GM12865 (cell line): ENCODE measurements at places on chromosomes 7 and 10.

GRCh38 chr7:44377134-44377463 lies 51.7 kb upstream of the CAMK2B start:
- DNase-seq: no peak

GRCh38 chr7:50614721-50615518 lies 49.7 kb upstream of the DDC start:
- DNase-seq: peak; percentile 21

DNA sequence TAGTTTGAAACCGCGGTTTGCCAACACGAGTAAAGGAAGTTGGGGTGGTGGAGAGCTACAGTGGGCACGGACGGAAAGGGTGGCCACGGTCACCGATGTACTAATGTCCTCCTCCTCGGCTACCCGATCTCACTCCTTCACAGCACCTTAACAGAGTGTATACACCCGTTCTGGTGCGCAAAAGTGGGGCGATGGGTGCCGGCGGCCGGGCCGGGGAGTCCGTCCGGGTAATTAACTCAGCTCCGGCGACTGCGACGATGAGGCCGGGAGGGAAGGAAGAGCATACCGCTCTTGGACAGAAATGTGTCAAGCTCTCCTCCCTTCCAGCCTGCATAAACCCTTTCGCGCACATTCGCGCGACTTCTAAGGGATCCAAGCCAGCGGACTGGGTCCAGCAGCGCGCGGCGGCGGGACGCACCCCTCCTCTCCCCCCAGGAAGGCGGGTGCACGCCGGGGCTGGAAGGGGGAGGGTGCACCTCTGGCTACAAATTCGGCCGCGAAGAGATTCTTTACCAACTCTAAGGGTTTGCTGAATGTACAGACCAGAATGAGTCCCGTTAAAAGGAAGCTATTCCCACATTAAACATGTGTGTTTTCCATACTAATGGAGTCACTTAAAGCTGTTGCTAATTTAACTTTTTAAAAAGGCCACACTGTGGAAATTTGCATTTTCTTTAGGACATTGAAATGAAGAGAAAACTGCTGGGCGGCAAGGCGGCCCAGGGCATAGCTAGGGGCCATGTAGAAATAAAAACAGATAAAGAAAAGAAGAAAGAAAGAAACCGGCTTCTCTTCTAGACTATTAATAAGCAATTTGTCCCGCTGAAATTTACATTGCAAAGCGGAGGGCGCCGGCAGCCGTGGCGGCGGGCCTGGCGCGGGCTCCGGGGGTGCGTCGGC lies 6.6 kb upstream of the EBF3 start:
- DNase-seq: no peak

DNA sequence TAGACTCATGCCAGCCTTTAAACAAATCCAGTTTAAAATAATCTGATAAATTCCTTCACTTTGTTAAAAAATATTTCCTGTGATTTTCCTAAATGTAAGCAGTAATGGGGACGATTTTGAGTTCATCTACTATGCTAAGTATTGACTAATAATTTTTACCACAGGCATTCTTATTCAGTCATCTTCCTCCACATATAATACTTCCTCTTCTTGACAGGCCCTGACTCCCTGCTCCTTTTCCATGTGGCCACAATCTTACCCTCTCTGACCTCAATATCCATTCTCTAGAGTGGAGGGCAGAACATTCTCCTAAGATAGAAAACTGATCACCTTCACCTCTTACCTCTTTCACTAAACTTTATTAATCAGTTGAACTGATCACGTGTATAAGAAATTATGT lies 7.8 kb downstream of the DNAJC2 start:
- DNase-seq: no peak

GRCh38 chr7:20307901-20308300 lies 22.8 kb upstream of the ITGB8 start:
- DNase-seq: no peak

DNA sequence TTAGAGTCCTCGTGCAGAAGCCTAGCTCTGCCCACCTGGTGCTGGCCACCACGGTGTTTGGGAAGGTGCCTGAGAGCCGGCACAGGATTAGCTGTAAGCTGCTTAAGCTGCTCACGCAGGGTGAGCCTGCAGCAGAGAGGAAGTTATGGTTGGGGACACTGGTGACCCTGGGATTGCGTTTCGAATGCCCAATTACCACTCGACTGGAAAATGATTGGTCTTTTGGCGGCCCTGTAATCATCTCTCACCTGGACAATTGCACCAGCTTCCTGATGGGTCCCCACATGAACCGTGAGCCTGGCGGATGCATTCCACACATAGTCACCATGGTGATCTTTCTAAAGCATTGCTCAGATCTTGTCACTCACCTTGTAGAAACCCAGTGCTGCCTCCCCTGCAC lies 442.3 kb upstream of the ZMIZ1 start:
- no peak for DNase-seq

GRCh38 chr10:6409971-6410643 lies 170.0 kb downstream of the PRKCQ start:
- DNase-seq: peak; percentile 12

DNA sequence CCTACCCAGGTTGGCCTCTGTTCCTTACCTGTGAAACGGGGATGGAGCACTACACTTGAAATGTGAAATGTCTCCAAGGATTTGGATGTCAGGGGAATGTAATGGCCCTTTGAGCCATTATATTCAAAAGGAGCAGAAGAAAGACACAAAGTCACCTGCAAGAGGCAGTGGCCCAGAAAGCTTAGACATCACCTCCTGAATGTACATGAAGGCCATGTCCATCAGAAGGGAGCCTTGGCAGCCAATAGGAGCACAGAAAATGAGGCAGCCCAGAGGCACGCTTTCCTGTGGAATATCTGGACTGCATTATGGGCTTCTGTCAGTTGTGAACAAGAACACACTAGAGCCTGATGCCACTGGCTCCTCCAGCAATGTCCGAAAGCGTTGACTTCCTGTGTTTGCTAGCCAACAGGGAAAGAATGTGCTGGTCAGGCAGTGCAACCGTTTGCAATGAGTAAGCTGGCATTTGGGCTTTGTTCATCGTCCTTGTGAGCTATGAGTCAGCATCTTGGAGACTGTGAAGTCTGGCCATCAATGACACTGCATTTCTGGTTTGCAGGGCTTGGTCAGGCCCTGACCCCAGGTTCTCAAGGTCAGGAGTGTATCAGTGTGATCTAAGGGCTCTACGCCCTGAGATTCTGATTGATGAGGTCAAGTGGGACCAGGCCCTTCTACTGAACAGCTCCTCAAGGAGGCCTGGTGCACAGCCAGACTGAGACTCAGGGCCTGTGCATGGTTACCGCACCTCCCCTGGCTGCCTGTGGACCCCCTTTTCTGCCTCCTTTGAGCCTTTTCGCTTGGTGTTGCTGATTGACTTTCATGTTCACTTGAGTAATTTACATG lies 222.4 kb downstream of the RPS24 start:
- DNase-seq: no peak

- peak; percentile 68 for DNase-seq
These were observed 519 bp downstream of the ITGB8 start for GRCh38 chr7:20330928-20331909.
